Urothelium cell line (cell line): ENCODE measurements at places on chromosomes 5 and 9.

DNA sequence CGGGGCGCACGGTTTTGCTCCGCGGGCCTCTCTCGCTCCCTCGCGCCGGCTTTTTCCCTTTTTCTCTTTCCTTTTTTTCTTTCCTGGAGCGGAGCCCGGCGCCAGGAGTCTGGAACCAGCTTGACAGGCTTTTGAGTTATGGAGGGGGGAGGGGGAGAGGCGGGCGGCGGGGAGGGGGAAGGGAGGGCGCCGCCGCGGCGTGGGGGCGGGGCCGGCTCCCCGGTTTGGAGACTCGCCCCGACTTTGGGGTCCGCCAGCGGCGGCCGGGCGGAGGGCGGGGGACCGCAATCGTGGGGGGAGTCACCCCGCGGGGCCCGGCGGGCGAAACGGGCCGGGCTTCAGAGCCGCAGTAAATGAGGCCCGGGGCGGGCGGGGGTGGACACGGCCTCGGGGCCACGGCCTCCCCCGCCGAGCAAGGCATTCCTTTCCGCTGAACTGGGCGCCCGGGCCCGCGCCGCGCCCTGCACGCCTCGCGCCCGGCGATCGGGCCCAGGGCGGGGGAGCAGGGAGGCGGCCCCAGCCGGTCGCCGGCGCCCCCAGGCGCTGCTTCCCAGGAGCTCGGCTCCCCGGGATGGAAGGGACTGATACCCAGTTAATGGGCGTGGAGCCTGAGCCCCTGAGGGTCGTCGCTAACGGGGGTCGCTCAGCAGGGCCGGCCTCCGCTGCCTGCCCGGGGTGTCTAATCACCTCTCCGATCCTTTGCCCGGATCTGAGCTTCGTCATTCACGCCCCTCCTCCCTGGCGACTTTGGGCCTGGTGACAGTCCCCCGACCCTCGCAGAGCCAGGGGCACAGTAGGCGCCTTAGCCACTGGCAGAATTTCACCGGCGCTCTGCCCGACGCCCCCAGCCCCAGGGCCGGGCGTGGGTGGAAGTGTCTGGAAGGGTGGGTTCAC, 138.1 kb downstream of the C9orf50 start:
- peak; percentile 77 for DNase-seq

DNA sequence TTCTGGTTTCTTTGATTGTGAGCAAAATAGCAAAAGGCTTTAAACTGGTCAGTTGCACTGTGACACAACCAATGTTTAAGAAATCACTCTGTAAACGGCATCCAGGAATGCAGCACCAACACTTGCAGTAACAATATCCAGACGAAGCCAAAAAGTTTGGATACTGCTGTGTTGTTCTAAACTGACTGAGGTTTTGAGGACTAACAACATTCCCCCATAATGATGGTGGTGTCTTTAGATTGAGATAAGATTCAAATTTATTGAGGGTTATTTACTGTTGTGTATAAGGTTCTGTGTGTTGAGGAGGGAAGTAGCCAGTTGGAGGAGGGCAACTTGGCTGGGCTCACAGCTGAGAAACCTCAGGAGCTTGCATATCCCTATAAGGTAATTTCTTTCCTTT, 353.6 kb downstream of the BNC2 start:
- DNase-seq, result no peak

GRCh38 chr9:71891557-71892189, 19.3 kb downstream of the ABHD17B start:
- DNase-seq, result no peak

DNA sequence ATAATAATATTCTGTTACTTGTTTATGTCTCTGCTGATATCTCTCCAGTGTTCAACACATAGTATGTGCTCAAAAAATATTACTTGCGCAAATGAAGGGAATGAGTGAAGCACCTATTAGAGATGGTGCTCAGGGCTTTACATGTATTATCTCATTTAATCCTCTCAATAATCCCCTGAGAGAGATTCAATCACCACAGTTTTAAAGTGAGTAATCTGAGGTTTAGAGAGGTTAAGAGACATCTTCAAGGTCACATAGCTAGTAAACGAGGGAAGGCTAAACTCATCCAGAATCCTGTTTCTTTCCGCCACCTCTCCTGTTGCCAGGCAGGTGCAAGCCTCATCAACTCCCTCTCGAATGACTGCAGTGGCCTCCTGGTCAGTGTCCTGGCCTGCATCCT, 82.0 kb downstream of the UGCG start:
- DNase-seq, result no peak

DNA sequence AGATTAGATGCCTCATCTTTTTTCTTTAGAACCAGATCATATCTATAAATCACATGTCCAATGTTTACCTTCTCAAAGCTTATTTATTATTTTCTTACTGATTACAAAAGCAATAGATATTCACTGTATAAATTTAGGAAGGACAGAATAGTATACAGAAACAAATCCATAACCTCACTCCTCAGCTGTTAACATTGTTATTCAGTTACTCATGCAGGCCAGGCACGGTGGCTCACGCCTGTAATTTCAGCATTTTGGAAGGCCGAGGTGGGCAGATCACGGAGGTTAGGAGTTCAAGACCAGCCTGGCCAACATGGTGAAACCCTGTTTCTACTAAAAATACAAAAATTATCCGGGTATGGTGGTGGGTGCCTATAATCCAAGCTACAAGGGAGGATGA, 15.3 kb downstream of the STOM start:
- DNase-seq, result no peak

- no peak for DNase-seq
Measured at GRCh38 chr9:91726406-91727100, 223.5 kb downstream of the ROR2 start.

DNA sequence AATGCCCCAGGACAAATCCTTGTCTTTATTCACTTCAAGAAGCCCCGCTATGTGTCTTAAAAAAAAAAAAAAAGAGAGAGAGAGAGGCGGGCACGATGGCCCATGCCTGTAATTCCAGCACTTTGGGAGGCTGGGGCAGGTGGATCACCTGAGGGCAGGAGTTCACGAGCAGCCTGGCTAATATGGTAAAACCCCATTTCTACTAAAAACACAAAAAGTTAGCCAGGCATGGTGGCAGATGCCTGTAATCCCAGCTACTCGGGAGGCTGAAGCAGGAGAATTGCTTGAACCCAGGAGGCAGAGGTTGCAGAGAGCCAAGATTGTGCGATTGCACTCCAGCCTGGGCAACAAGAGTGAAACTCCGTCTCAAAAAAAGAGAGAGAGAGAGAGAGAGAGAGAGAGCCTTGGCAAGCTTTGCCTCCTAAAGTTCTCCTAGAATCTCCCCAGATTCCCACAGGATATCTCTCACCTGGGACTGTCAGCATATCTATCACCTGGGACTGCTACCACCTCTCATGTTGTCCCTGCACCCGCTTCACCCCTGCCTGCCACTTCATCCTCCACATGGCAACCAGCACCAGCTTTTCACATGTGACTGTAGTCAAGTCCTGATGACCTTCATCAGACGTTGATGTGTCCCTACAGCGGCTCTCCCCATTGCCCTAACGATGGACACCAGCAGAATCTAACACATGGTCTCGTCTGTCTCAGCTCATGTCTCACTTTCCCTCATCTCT, 5.8 kb downstream of the ITK start:
- DNase-seq, result no peak

GRCh38 chr9:106644661-106645060, 218.3 kb upstream of the ZNF462 start:
- no peak for DNase-seq

DNA sequence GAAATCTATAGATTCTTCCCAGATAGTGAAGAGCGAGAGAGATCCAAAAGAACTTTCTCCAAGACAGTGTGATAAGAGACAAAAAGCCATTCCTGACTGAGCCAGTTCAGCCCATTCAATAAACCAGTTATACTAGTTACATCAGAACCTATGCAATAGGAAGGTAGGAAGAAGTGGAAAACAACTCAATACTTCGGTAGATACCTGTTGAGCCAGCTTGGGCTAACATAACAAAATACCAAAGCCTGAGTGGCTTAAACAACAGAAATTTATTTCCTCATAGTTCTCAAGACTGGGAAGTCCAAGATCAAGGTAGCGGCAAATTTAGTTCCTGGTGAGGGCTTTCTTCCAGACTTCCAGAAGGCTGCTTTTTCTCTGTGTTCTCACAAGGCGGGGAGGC, 214.5 kb upstream of the GRAMD2B start:
- DNase-seq, result no peak

DNA sequence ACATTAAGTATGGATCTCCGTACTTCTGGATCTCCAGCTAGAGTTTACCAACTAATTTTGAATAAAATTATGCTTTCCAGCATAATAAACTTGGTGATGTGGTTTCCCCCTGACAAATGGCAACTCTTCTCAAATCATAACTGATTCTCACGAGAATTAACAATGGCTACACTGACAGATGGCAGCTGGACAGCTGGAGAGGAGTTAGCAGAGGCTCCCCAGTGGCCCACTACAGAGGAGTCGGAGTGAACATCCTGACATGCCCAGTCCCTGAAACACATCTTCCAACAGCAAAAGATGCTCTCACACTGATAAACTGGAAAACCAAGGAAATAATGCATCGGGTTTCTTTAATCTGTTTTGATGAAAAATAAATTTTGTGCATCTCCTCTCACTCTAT, 239.6 kb downstream of the MAN2A1 start:
- DNase-seq, result no peak

DNA sequence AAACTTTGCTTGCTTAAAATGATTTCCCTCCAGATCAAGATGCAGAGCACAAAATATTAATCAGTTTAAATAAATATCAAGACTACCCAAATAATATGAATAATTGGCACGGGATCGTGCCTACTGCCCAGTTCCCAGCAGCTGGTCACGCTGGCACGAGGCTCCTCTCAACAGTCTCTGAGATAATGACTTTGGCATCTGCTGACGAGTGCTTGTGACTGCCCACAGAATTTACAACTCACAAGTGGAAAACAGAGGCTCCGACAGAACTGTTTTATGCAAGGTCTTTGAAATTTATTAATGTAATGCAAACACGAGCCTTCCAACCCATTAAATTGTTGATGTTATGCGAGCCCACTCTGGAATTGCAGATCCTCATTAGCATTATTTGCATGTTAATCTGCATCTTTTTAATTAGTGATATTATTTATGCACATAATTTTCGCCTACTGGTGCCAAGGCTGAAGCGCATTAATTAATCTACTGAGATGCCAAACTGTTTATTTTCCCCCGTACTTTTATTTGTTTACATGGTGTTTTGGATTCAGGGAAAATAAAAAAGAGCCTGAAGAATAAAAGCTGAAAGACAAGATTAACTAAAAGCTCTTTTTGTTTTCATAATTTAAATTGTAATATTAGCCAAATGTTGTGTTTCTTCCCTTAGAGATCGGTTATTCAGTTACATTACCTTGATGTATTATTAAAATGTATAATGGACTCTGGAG, 369.3 kb upstream of the IRX1 start:
- peak; percentile 38 for DNase-seq

GRCh38 chr5:81249240-81249639, 16.1 kb downstream of the CKMT2 start:
- DNase-seq, result no peak

GRCh38 chr5:131634666-131634995, 398 bp downstream of the RAPGEF6 start:
- peak; percentile 54 for DNase-seq

DNA sequence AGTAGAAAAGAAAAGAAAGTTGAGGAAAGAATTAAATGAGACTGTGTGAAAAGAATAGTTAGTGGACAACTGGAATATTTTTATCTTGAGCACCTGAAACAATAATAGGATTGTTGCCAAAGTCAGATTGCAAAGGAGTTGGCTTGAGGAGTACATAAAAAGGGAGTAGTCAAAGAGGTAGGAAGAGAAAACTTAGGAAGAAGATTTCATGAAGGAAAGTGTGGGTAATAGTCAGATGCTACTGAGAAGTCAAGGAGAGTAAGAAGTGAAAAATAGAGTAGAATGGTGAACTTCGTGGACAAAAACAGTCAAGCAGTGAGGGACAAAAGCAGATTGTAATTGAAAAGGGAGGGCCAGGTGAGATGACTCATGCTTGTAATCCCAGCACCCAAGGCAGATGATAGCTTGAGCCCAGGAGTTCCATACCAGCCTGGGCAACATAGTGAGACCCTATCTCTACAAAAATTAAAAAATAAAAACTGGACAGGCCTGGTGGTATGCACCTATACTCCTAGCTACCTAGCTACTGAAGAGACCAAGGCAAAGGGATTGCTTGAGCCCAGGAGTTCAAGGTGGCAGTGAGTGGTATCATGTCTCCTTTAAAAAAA, 178.9 kb downstream of the NIPBL start:
- peak; percentile 19 for DNase-seq

DNA sequence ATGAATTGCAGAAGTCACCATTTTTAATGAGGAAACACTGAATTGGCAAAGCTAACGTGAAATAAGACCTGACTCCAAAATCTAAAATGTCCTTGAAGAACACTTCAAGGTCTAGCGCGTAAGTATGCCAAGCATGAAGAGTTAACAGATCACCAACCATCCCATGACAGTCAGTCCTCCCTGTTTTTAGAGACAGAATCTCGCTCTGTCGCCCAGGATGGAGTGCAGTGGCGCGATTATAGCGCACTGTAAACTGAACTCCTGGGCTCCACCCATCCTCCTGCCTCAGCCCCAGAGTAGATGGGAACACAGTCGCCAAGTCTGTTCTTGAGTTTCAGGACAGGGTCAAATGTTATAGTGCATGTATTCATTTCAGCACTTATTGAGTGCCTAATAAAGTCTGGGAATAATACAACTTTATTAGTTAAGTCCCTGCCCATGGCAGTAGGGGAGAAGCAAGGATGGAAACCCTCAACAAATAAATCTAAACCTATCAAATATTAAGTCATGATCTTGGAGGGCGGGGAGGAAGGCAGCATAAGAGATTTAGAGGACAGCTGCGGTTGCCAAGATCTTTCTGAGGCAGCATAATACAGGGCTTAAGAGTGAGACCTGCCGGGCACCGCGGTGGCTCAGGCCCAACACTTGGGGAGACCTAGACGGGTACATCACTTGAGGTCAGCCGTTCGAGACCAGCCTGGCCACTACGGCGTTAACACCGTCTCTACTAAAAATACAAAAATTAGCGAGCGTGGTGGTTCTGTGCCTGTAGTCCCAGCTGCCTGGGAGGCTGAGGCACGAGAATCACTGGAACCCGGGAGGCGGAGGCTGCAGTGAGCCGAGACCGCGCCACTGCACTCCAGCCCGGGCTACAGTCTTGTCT, 1.1 kb downstream of the ATPSCKMT start:
- peak; percentile 39 for DNase-seq

- no peak for DNase-seq
Measured at GRCh38 chr9:133115604-133116345, 5.3 kb downstream of the RALGDS start.

DNA sequence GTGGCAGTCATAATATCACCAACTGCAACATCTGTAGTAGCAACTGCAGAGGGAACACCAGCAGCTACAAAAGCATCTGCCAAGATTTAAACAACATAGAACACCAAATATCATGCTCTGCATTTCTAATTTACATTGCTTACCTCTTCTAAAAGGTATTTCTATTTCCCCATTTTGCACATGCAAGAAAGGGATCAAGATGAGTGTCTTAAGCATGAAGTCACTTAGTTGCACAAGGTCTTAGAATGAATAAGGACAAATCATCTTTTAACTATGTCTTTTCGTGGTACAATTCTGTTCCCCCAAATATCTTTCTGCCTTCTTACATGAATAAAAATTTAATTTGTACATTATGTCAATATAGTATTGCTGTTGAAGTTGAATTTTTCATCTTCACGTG, 1746.4 kb downstream of the EFNA5 start:
- DNase-seq, result no peak

- DNase-seq, result peak; percentile 31
Measured at GRCh38 chr9:95507464-95508241, 9.1 kb downstream of the PTCH1 start.

- no peak for DNase-seq
Measured at GRCh38 chr9:113993838-113994540, 84.1 kb downstream of the AMBP start.

GRCh38 chr9:115643948-115644727, 509.5 kb upstream of the PAPPA start:
- no peak for DNase-seq

GRCh38 chr5:44536650-44537260, 147.5 kb upstream of the FGF10 start:
- peak; percentile 30 for DNase-seq
